Right ventricle myocardium superior (tissue), 1 donor: ENCODE measurements at places on chromosomes 6 and 20. TPM values are rescaled to one million over a fixed set of nuclear protein-coding genes. Genes with fewer than 3 reads are reported as not detected.

DNA sequence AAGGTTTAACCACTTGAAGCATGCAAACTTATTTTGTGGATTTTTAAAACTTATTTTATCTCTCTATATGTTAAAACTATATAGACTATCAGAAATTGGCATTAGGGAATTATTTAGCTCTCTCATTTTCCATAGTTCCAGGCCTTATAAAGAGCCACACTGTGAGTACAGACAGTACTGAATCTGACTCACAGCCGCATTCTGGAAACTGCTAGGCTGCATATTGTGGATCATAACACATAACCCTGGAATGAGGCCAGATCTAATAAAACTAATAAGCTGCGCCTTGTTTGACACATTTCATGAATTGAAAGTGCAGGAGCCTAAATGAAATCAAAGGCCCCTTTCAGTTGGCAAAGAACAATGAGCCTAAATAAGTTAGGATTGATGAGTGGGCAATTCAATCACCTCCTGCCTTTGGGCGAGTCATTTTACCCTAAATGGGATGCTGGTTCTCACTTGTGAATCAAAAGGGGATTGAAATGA lies 308.4 kb downstream of the PACRG start:
- no peak for DNase-seq

Gene POM121L2
- total RNA-seq, result not detected

DNA sequence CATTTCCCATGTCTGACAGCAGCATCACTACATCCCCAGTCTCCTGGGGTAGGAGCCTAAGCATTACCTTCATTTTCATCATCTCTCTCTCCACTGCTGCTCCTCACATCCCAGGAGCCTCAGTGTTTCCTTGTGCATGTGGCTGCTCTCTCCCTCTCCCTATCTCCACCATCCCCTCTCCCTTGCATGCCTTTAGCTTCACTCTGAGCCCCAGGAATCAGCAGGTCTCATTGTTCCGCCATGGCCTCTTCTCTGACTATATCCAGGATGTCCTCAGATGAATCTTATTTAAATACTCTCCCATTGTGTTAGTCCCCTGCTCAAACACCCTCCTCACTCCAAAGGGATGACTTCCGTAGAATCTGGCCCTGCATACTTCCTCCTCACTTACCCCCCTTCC lies 79.4 kb downstream of the FAXC start:
- no peak for DNase-seq

DNA sequence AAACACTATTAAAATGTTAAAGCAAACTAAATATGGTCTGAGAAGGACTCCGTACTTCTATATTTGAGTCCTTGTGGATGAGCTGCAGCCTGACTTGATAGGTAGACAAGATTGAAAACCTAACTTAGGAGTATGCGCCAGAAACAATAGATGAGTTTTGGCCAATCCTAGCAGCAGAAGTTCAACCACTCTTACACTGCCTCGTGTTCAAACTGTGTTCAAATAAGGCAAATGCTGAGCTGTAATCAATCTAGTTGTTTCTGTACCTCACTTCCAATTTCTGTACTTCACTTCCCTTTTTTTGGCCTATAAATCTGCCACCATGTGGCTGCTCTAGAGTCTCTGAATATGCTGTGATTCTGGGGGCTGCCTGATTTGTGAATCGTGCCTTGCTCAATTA lies 13.2 kb upstream of the SERINC1 start:
- DNase-seq, result no peak

GRCh38 chr6:35774116-35774794 lies 2.1 kb upstream of the CLPSL2 start:
- DNase-seq, result no peak

GRCh38 chr6:42745083-42745639 lies 742 bp downstream of the TBCC start:
- peak; percentile 50 for DNase-seq

GRCh38 chr6:163438940-163439335 lies 24.4 kb downstream of the QKI start:
- DNase-seq, result peak; percentile 69

GRCh38 chr20:37535443-37536132 lies 7.9 kb upstream of the BLCAP start:
- no peak for DNase-seq

DNA sequence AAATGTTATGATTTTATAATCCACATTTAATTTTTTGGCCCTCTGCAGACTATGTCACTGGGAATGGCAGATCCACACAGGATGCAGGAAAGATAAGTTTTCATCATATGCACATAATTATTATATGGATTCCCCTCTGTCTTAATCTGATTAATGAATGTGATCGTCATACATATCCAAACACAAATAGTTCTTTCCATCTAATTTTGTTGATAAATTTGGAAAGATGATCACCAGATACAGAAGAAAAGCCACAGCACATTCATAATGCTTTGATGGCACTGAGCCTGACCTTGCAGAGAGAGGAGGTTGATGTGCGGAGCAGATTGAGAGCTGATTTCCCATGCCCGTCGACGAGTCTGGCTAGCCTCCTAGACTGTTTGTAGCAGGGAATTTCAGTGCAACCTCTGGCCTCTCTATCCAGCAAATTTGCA lies 471.5 kb downstream of the EPM2A start:
- DNase-seq, result no peak

Gene RIMS1
- 0.91 TPM for total RNA-seq

Gene SYCP2L
- 0.75 TPM for total RNA-seq

Gene SEC23B
- 8.6 TPM for total RNA-seq

Gene SAMD5
- 1.00 TPM for total RNA-seq

GRCh38 chr6:154933181-154933827 lies 61.8 kb upstream of the TIAM2 start:
- DNase-seq, result no peak

DNA sequence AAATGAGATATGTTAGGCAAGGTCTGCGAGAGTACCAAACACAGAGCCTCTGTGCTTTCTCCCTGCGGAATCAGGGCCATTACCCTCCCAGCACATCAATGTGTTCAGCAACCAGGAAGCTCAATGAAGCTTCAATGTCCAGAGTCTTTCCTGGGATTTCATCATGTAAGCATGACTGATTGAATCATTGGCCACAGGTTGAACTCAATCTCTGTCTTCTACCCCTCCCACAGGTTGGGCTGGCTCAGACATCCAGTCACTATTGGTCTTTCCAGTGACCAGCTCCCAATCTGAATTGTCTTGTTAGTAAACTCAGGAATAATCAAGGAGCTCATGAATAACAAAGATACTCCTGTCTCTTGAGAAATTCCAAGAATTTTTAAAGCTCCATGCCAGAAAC lies 2.7 kb upstream of the DTD1 start:
- no peak for DNase-seq

- DNase-seq, result no peak
Measured at GRCh38 chr6:164925681-164926530, 383.5 kb downstream of the C6orf118 start.

Gene SSTR4
- total RNA-seq, result not detected

Gene ANKRD66
- total RNA-seq, result not detected

Gene EYS
- not detected for total RNA-seq

Gene SDCBP2
- 2.5 TPM for total RNA-seq

DNA sequence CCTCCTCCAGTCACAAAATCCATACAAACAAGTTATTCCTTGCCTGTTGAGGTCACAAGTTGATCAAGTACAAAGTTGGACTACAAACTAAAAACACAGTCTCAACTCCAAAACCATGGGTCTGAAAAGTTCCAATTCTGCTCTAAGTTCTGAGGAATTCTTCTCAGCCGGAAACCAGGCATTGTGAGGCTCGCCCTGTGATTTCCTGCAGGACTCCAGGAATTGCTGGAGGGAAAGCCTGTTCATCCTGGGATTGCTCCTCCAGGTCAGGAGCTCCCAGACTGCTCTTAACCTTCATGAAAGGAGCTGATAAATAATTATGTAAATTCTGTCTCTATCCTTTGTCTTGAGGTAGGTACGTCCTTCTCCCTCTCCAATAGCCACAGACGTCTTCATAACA lies 8.5 kb downstream of the TRAM2 start:
- no peak for DNase-seq

- no peak for DNase-seq
Measured at GRCh38 chr6:144350528-144350880, 65.4 kb downstream of the UTRN start.

GRCh38 chr6:163419413-163420288 lies 5.1 kb downstream of the QKI start:
- DNase-seq, result no peak

Gene PDCD2
- total RNA-seq, result 26.2 TPM

DNA sequence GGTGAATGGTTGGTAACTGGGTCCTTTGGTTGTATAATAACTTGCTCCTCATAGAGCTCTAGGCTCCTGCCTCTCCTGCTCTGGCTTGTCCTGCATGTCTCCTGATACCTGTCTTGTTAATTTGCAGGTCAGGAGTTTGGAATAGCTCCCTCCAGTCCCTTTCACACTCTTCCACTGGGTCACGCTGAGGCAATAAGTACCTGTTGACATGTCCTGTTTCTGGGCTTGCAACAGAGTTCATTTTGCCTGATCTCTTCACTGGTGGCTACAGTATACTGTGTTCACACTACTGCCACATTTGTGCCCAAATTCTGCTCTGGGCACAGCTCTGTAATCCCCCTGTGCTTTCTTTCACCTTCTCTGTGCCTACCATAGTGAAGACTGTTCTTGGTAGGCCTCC lies 25.4 kb upstream of the C20orf144 start:
- DNase-seq, result no peak

Gene TP53TG5
- 1.2 TPM for total RNA-seq

GRCh38 chr6:85404564-85405174 lies 45.2 kb upstream of the NT5E start:
- no peak for DNase-seq

Gene RALGAPA2
- 15.5 TPM for total RNA-seq

- DNase-seq, result no peak
Measured at GRCh38 chr20:48901326-48901725, 20.2 kb upstream of the ARFGEF2 start.
